Activated naive CD8-positive, alpha-beta T cell treated with anti-CD3 and anti-CD28 coated beads, Interleukin-2, amount 50 U/mL, for 16 hours (primary cell): ENCODE measurements at places on chromosomes 7 and 10.

GRCh38 chr7:48876087-48876486 lies 48.3 kb upstream of the CDC14C start:
- DNase-seq = no peak

- DNase-seq = no peak
Measured at GRCh38 chr7:98223351-98223897, 12.2 kb downstream of the BHLHA15 start.

DNA sequence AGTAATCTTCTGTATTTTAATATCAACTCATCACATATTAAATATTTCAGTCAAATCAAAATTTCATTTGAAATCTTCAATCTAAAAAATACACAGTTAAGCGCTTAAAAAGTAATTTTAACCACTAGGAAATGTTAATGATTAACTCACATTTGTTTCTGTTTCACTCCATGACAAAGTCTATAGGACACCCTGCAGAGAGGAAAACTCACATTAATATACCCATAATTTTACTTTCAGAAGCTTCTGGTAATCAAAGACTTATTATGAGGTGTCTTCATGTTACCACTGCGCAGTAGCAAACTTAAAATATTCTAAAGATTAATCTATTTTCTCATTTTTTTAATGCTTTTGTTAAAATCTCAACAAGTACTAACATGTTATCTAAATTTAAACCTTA lies 41.0 kb upstream of the ZNF518A start:
- no peak for DNase-seq

GRCh38 chr7:100964630-100965029 lies 4.7 kb upstream of the MUC12 start:
- no peak for DNase-seq
